ENCODE measurements at places on chromosomes 1 and 21. TPM values are rescaled to one million over a fixed set of nuclear protein-coding genes. Genes with fewer than 3 reads are reported as not detected.

CYP4Z1 gene
- 0.51 TPM for total RNA-seq

OR2L5 gene
- not detected for total RNA-seq

SERINC2 gene
- total RNA-seq: 1.7 TPM

RIPPLY3 gene
- not detected for total RNA-seq

OR2M3 gene
- under 0.01 TPM for total RNA-seq

TESK2 gene
- 2.0 TPM for total RNA-seq

LIPI gene
- total RNA-seq: not detected
